ENCODE measurements at places on chromosomes 2 and 18.
A peak's percentile ranks its signal among the peaks of the same experiment; 100 is the strongest.

DNA sequence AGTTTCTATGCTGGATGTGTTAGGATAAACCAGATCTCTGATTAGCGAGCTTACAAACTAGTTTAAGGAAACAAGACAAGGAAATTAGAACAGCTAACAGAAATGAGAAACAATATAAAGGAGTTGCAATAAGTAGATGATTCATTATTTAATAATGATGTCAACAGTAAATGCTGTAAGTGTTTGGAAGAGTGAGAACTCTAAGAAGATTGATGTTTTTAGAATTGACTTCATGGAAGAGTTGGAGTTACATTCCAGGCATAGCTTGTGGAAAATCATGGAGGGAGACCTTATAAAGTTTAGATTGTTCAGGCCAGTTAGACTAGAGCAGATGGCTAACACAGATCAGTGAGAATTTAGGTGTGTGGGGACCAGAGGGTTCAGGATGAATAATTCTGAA lies 32.6 kb downstream of the PPP1R1C start:
- no peak for DNase-seq

- DNase-seq = no peak
These were observed 3.6 kb downstream of the KLF11 start for GRCh38 chr2:10046931-10047330.

GRCh38 chr2:15616850-15617777 lies 25.4 kb downstream of the DDX1 start:
- DNase-seq = no peak

DNA sequence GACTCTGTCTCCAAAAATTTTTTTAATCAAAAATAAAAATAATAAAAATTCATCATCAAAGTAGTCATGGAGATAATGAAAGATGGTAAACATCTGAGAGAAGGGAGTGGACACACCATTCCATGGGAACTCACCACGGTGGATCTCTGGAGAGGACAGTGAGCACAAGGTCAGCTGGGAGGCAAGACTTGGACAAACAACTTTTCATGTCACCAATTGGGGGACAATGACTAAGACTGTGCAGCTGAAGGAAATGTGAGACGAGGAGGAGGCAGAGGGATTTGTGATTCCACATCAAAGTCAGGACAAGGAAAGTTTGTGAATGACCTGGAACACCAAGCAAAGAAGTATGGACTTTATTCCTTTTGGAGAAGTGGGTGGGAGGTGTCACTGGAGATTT lies 121.0 kb upstream of the SH3BP4 start:
- no peak for DNase-seq

DNA sequence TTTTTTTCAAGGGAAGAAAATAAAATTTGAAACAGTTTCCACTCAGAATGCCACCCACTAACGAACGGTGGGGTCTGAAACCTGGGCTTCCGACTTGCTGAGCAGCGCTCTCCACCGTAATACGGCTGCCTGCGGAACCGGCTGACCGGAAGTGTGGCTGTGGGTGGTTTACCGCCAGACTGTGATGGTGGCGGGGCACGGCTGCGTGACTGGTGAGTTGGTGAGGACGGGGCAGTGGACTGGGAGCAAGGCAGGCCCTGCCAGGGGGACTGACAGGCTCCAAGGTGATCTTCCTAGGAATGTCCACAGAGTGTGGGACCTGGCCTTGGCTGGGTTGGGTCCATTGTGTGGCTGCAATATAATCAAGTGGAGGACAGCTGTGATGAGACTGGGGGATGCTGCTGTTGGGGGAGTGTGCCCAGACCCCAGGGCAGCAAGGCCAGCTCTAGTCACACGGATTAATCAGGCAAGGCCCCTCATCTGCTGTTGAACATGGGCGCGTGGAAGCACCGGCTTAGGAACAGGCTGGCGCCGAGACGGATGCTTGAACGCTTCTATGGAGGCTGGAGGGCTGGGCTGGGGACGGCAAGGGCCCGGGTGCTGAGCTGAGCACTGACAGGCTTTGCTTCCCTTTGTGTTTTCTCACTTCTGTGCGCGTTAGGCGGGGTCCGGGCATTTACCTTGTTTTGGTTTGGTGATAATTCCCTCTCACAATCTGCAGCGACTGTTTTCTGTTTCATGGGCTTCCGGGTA lies 357.7 kb upstream of the SPRED2 start:
- DNase-seq = no peak

GRCh38 chr18:59220164-59220783 lies 316 bp downstream of the GRP start:
- no peak for DNase-seq

DNA sequence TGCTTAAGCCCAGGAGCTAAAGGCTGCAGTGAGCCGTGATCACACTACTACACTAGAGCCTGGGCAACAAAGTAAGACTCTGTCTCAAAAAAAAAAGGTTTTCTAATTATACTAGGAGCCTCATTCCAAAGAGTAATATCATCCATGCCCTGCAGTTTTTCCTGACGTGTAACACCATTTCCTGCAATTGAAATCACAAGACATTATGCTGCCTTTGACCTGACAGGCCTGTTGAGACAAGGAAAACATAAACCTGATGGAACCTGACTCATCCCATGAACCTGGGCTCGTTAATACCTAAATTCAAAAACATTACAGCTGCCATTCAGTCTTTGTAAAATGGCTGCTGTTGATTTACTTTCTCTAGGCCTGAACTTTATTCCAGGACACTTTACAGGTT lies 58.7 kb upstream of the PEX13 start:
- DNase-seq = no peak

- no peak for DNase-seq
These were observed 27.7 kb downstream of the LOXHD1 start for GRCh38 chr18:46629361-46629760.

- DNase-seq = no peak
These were observed 177.2 kb upstream of the RAB6C start for GRCh38 chr2:129802290-129802689.

DNA sequence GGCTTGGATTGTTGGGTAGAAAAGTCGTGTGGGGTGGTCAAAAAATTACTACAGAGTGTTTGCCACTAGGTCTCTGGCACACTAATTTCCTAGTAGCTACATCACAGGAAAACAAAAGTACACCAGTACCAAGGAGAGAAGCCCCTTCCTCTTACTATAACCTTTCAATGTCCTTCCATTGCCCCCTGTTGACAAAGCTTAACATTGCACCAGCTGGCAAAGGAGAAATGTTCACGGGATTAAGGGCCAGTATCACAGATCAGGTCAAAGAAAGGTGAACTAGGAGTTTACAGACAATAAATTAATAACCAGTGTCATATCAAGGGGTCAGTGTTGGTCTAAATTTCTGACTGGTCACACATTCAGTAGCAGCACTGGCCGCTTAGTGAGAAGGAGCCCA lies 1139.6 kb upstream of the FAM98A start:
- DNase-seq = no peak

- DNase-seq = peak; percentile 44
These were observed 41.1 kb downstream of the NHEJ1 start for GRCh38 chr2:219119422-219120043.

DNA sequence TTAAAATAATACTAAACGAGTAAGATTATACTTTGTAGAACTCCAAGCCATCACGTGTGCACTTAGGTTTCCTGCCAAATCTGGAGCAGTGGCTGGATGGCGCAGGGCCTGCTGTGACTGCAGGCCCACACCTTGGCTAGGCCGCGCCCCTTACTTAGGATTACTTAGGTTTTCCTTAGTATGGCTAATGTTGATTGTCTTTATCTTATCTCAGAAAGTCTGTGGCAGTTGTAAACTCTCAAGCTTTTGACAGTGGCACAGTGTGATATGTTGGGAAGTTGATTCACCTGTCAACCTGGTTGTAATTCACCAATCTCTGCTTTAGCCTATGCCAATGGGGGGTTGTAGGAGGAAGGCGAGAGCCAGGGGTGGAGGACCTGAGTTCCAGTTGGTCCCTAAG lies 208.4 kb downstream of the ZNF407 start:
- DNase-seq = no peak

DNA sequence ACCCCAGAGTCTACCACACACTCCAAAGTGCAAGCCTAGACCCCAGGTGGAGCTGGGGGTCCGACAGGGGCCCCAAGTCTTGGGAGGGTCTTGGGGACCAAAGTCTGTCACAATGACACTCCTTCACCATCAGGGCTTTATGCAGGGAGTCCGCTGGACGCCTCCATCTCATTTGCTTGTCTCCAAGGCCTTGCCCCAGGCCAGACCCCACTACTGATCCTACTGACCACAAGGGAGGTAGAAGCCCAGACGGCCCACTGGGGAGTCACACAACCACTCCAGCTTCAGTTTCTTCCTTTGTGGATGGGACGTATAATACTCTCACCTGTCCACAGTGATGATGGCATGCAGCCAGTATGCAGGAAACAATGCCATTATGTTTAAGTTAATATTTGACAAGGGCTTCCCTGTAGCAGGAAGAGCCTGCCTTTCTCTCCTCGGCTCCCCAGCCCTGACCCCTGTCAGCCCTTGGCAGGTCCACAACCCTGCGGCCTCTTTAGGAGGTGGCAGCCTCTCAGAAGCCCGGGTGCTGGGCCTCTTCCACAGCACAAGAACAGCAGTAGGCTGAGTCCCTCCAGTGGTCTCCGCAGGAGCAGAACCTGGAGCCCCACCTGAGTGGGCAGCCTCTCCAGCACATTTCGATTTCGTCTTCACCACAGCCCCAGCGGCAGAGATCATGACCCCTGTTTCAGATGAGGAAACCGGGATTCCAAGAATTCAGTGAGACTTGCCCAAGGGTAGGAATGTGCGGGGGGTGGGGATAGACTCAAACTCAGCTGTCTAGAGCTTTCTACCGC lies 6.5 kb downstream of the BIN1 start:
- DNase-seq = no peak

DNA sequence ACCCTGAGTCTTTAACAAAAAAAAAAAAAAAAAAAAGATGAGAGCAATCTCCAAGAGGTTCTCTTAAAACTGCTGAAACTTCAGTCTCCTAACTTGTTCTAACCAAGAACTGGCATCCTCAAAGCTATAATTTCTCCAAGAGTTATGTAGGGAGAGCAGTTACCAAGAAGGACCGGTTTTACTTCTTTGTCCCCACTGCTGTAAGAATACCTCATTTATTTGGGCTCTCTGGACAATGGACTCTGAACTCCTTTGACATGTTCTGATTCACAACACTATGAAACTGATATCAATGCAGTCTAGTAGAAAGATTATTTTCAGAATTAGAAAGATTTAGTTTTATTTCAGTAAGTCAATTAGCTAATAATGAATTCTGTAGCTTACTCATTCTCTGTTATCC lies 84.5 kb upstream of the DTNB start:
- no peak for DNase-seq

DNA sequence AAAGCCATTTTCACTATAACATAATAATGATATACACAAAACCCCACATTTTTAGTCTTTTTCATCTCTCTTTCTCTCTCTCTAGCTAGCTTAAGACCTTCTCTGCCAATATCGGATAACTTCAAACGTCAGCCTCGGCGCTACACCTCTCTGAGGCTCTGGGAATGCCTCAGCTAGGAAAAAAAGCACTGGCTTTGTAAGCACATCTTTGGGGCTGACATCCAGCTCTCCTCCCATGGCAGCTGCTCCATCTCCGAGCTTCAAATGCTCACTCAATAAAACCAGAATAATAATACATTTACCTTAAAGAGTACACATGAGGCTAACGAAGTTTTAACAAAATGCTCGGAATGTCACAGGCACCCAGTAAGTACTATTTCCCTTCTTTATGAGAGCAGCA lies 10.8 kb downstream of the RNU4ATAC start:
- no peak for DNase-seq

- DNase-seq = no peak
These were observed 130.6 kb upstream of the ATP5MC3 start for GRCh38 chr2:175312137-175312536.

GRCh38 chr2:222303045-222303827 lies 4.4 kb upstream of the PAX3 start:
- DNase-seq = no peak

DNA sequence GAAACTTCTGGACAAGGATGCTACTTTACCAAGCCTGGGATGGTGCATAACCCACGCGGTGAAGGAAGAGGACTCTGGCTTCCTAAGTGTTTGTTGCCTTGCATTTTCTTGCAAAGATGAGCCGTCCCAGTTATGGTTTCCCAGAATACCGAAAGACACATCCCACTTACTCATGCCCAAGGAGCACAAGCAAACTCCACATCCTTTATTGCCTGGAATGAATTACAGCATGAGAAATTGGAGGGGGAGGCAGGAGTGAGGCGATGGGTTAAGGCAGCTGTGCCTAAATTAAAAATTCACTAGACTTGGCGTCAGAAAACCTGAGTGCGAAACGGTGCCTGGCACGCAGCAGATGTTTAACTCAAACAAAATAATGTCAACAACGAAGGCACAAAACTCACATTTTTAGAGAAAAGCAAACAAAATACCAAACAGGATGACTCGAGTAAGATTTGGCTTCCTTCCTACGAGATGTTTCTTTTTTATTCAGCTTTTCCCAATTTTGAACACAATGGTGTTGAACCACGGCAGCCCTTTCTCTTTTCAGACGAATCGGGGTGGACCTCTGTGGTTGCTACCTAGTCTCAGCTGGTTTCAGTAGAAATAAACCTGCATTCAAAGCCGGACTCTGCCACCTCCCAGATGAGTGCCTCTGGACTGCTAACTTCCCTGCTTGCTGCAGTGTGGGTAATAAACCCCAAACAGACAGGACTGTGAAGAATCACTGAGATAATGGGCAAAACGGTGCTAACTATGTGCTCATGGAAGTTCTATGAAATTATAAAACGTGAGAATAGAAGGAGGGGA lies 100.3 kb upstream of the NCK2 start:
- DNase-seq = no peak

DNA sequence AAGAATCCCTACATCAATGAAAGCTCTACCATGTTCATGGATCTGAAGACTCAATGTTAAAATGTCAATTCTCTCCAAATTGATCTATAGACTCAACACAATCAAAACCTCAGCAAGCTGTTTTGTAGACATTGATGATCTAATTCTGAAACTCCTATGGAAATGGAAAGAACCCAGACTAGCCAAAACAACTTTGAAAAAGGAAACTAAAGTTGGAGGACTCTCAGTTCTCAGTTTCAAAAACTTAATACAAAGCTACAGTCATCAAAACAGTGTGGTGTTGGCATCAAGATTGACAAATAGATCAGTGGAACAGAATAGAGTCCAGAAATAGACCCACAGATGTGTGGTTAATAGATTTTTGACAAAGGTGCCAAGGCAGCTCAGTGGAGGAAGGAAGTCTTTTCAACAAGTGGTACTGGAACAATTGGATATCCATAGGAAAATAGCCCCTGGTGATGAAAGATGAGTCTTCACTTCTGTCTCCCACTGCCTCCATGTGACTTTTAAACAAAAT lies 30.4 kb downstream of the LBH start:
- DNase-seq = no peak

GRCh38 chr18:24536326-24536725 lies 75.9 kb downstream of the HRH4 start:
- DNase-seq = no peak
